ENCODE measurements at places on chromosomes 2 and 18.

- no peak for DNase-seq
Measured at GRCh38 chr2:196808083-196808665, 981 bp downstream of the C2orf66 start.

GRCh38 chr2:207276248-207276647 is 110.5 kb upstream of the KLF7 start:
- no peak for DNase-seq

DNA sequence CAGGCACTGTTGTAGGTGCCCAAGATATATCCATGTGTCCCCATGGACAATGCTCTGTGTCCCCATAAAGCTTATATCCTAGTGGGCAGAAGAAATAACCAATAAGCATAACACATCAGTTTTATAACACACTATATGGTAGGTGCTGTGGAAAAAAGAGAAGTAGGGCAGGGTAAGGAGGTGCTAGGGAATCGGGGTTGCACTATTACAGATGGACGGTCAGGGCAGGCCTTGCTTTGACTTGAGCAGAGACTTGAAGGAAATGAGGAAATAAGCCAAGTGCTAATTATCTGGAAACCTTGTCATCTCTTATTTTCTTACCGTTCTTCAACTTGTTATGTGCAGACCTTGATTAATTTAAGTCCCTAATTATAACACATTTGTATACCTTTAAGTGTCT is 82.0 kb downstream of the PHLPP1 start:
- DNase-seq, result no peak

- DNase-seq, result no peak
Measured at GRCh38 chr18:52289392-52289791, 50.6 kb upstream of the DCC start.

DNA sequence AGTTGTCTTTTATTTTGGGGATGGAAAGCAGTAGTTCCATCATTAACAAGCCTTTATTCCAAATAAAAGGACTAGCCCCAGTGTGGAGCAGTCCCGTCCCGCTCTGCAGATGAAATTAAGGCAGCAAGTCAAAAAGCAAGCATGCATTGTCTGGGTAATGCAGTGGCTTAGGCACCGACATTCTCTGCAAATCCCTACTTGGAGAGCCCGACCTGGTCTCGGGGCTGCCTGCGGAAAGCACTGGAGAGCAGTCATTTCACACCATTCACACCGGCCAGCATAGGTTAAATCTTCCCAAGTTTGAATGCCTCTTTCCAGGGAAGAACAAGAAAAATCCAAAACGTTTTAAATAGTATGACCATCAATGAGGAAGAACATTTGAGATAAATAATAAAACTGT is 24.4 kb upstream of the RAB12 start:
- no peak for DNase-seq

All from activated T-cell treated with anti-CD3 and anti-CD28 coated beads for 48 hours (primary cell).